LNCaP clone FGC (cell line): ENCODE measurements at places on chromosomes 7 and 10.

DNA sequence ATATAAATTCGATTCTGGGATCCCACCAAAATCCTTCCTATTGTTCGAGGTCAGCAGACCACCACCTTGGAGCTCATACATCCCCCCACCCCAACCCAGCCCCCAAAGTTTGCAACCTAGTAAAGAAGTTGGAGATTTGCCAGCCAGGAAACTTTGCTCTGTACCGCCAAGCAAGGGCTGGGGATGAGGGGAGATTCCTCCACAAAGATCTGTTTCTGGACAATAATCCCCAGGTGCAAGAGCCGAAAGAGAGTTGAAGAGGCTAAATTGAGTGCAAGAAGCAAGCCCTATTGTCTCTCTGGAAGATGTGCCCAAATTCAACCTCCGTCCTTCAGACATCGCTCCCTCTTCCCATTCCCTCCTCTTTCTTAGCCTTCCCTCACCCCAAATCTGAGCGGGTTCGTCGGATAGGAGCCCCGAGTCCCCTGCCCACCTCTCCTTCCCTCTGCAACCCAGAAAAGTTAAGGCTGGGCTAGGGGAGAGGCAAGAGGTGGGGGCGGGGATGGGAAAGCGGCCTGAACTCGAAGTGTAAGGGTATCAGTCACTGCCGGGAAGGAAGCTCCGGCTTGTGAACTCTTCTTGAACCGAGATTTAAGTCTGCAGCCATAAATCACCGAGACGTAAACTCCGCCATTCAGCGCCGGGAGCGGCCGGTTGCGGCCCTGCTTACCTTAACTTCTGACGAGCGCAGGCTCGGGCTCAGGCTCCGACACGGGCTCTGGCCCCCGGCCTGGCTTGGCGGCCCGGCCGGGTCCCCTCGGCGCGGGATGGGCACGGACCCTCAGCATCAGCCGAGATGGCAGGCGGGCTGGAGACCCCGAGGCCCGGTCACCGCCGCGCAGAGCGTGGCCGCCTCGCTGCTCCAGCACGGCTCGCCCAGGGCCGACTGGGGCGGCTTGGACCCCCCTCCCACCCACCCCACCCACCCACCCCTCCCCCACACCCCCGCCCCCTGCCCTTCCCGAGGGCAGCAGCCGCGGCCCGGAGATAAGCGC is 10.8 kb upstream of the HOXA2 start:
- DNase-seq = no peak

GRCh38 chr10:44995914-44996669 is 4.6 kb upstream of the ZNF22 start:
- DNase-seq = no peak

DNA sequence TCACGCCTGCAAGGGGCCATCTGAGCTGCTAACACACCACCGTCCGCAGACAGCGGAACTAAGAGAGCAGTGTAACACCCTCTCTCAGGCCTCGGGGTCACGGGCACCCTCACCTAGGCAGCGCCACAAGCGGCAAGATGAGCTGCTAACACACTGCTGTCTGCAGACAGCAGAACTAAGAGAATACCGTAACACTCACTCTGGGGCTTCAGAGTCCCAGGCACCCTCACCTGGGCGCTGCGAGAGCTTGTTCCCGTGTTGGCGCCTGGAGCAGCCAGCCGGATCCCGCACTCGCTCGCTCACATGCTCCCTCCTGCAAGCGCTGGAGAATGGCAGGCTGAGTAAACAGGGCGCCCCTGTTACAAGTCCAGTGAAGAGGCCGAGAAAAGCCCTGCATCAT is 160.2 kb downstream of the SRPK2 start:
- no peak for DNase-seq

GRCh38 chr10:82668221-82668895 is 793.4 kb downstream of the NRG3 start:
- DNase-seq = no peak

GRCh38 chr7:38607466-38607865 is 23.7 kb downstream of the AMPH start:
- DNase-seq = no peak

- DNase-seq = no peak
These were observed 544.4 kb downstream of the DNAJB6 start for GRCh38 chr7:157881048-157881771.

- DNase-seq = peak; percentile 45
These were observed 724.0 kb downstream of the GRID1 start for GRCh38 chr10:85642421-85643170.

DNA sequence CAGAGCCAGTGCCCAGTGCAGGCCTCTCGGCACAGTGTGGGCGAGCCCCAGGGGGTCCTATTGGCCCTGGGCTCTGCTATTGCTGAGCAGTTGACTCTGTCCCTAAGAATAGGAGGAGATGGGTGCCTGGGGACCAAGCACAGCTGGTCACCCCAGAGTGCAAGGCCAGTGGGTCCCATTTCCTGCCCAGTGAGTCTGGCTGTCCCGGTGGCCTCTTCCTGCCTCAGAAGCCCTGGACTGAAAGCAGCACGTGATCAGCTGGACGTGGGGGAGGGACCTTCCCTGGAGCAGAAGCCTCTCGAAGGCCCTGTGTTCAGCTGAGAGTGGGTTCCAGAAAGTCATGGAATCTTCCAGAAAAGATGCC is 42.0 kb downstream of the PWWP2B start:
- no peak for DNase-seq

- DNase-seq = no peak
These were observed 7.8 kb upstream of the FAM20C start for GRCh38 chr7:184294-185264.

DNA sequence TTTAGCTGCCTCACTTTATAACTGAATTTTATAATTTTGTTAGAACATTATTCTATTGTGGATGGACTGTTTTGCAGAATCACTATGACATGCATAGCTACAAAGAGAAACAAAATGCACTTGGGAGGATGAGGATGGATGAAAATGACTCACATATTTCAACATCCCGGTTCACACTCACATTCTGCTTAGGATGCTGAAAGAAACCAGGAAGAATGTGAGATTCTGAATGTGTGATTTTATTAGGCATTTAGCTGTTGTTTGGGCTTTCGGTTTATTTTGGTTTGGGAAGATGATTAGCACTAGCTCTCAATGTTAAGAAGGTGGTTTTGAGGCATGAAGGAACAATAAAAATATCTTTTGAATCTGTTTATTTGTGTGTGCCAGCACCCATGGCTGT is 235.5 kb downstream of the SEMA3E start:
- DNase-seq = no peak

GRCh38 chr7:610141-610530 is 90.5 kb upstream of the PDGFA start:
- no peak for DNase-seq

DNA sequence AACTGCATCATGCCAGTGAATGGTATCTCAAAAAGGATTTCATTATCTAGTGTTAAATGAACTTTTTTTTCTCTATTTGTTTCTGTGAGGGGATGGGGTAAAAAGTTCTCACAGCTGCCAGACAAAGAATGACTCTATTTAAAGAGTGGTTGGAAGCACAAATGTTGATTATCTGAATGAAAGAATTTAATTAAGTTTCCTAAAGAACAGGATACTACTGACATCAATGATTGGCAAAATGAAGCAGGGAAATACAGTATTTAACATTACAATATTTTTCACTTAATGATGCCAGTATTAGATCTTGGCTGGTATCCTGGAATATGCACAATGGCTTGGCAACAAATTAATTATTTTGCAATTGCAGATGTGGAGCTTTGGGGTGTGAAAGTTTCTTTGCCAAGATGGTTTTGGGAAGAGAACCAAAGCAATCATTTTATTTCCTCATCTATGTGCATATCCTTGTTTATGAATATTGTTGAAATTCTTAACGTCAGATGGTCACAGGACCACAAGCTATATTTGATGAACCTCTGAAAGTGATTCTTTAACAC is 336.8 kb downstream of the ARL4A start:
- DNase-seq = no peak

- no peak for DNase-seq
These were observed 56.0 kb upstream of the BTRC start for GRCh38 chr10:101297901-101298486.
